ENCODE measurements at places on chromosomes 6 and 20.

- no peak for DNase-seq
These were observed 14.7 kb upstream of the ASXL1 start for GRCh38 chr20:32343439-32343838.

- DNase-seq, result no peak
These were observed 1315.5 kb upstream of the GJE1 start for GRCh38 chr6:140817176-140817575.

DNA sequence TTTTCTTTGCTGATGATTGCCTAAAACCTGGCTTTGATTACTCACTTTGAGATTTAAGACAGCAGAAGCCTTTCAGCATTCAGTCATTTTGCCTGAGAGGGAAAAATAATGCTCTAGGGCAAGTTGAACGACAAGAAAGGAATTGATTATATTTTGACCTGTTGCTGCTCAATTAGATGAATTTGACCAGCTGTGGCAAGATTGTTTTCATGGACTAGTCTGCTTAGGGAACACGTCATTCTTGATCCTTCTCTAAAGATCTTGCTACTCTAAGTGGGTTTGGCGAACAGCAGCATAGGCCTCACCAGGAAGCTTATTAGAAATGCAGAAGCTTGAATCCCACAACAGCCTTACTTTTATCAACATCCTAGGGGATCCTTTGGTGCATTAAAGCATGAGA, 59.7 kb upstream of the PHACTR1 start:
- no peak for DNase-seq

DNA sequence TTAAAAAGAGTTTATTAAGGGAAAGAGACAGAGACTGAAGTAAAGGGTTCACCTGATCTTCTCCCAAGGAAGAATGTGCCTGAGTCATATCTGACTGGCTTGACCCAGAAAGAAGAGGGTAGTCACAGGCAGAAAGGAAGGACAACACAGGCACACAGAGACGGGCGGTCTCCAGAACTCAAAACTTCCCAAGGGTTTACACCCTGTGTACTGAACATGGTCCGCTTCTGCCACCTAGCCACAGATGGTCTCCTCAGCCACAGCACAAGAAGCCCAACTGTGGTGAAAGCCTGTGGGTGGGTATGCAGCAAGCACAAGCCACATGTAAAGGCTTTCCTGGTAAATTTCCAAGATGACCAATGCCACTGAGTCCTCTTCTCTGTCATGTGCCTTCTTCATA, 17.2 kb downstream of the UNC5CL start:
- no peak for DNase-seq

- DNase-seq, result no peak
These were observed 344.2 kb downstream of the RFPL4B start for GRCh38 chr6:112691289-112691688.

GRCh38 chr6:63268574-63268973, 51.2 kb downstream of the LGSN start:
- no peak for DNase-seq

GRCh38 chr6:30683980-30684338, 2.5 kb downstream of the PPP1R18 start:
- DNase-seq, result no peak

DNA sequence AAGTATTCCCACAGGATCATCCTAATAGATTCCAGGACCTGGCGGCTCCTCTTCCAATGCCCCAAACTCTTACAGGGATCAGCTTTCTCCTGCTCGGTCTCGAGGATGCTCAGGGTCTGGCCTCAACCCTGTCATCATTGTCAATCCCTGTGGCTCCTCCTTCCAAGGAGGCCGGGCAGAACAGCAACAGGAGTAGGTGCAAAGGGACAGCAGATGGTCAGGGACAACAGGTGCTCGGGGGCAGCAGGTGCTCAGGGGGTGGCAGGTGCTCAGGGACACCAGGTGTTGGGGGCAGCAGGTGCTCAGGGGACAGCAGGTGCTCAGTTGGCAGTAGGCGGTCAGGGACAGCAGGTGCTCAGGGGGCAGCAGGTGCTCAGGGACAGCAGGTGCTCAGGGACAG, 84.8 kb downstream of the TTLL2 start:
- no peak for DNase-seq

DNA sequence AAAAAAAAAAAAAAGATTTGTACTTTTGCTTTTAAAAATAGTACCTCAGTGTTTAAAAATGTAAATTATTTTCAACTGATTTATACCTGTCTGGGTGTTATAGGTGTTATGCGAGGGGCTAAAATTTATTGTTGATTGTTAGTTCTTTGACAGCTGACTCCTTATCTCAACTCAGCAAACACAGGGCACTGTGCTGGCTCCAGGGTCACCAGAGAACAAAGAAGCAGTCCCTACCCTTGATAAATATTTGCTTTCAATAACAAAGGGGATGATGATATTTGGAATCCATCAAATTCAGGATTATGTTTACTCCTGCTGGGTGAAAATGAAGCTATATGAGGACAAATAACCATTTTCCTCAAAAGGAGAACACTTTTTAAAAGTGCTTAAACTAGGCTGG, 34.2 kb upstream of the KAT14 start:
- DNase-seq, result no peak

DNA sequence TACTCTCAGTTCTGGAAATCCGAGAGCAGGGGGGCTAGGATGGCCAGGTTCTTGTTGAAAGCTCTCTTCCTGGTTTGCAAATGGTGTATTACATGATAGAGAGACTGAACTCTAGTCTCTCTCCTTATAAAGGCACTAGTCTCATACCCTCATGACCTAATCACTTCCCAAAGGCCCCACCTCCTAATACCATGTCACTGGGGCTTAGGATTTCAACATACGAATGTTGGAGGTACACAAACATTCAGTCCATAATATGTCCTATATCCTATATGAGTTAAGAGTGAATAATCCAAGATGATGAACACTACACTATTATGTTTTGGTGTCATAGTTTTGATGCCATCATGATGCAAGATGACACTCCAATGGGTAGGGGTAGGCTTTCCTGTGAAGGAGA, 20.0 kb upstream of the TXLNB start:
- DNase-seq, result no peak

GRCh38 chr20:44963325-44964215, 2.7 kb upstream of the STK4 start:
- DNase-seq, result no peak

DNA sequence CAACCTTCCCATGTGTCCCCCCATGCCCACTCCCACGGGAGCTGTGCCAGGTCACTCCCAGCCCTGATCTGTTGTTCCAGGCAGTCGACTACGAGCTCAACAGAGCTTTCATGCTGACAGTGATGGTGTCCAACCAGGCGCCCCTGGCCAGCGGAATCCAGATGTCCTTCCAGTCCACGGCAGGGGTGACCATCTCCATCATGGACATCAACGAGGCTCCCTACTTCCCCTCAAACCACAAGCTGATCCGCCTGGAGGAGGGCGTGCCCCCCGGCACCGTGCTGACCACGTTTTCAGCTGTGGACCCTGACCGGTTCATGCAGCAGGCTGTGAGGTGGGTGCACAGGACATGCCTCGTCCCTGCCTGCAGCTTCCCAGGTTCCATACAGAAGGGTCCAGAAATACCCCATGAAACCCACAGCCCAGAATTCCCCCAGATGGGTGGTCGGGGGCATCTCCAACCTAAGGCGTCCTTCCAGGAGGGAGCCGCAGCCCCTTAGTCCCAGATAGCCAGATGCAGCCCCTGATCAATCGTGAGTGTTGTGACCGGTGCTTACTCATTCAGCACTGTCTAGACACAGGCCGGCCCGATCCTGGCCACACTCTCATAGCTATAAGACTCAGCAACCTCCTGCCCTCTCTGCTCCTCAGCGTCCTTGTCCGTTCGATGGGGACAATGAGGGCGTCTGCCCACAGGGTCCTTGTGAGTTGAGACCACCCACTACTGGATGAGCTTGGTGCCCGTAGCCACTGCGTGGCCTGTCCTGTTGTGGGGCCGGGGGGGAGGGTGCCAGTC, 142.1 kb downstream of the TAF4 start:
- no peak for DNase-seq

DNA sequence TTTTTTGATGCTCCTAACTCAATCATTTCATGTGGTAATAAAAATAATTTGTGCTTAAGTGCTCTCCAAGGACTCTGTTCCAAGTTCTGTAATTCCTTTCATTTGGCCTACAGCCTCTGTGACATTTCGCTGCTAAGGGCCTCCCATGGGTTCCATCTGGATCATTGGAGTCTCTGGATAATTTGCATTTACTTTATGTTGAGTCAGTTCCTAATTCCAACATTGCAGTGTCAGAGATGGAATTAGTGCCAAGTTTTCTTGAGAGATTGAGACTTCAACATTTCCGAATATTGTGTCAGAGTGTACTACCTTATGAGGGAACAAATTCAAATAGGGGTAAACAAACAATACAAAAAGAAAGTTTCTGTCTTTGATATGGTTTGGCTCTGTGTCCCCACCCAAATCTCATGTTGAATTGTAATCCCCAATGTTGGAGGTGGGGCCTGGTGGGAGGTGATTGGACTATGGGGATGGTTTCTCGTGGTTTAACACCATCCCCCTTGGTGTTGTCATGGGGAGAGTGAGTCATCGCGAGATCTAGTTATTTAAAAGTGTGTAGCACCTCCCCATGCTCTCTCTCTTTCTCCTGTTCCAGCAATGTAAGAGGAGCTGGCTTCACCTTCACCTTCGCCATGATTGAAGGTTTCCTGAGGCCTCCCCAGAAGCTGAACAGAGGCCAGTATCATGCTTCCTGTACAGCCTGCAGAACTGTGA, 244.1 kb upstream of the TBX18 start:
- no peak for DNase-seq

DNA sequence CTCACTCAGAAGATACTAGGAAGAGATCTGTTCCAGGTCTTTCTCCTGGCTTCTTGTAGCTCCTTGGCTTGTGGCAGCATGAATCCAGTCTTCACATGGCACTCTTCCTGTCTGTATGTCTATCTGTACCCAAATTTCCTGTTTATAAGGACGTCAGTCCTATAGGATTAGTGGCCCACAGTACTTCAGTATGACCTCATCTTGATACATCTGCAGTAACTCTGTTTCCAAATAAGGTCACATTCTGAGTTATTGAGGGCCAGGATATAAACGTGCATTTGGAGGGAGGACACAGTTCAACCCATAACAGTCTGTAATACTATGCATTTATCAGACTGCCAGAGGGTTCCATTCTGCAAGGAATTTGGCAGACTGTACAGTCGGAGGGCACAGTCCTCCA, 57.6 kb upstream of the DYNLRB1 start:
- no peak for DNase-seq

GRCh38 chr20:23419995-23420901, 1.0 kb downstream of the NAPB start:
- peak; percentile 45 for DNase-seq

DNA sequence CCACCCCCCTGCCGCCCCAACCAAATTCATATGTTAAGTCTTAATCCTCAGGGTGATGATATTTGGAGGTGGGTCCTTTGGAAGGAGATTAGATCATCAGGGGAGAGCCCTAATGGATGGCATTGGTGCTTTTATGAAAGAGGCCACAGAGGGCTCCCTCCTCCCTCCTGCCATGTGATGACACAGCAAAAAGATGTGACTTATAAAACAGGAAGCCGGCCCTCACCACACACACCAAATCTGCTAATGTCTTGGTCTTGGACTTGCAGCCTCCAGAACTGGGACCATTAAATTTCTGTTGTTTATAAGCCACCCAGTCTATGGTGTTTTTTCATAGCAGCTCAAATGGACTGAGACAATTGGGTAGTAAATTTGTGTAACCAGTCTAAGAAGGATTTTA, 176.3 kb downstream of the ADGRG6 start:
- DNase-seq, result no peak

GRCh38 chr6:118736440-118736839, 85.0 kb upstream of the CEP85L start:
- no peak for DNase-seq

DNA sequence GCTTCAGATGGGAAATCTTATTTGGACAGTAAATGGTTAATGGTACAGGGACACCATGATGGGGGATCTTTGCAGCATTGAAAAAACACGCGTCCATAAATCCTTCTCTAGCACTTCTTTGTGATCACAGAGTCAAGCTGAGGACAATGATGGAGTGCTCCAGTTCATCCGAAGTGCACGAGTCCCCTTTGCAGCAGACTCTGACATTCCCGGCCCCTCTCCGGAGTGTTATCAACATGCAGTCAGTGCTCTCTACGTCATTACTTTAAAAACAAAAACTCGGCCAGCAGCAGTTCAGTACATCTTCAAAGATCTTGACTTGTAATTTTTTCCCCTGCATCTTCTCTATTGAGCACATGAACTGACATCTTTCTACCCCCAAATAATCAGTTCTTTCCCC, 185.5 kb upstream of the AKAP12 start:
- DNase-seq, result no peak

- no peak for DNase-seq
These were observed 2.6 kb downstream of the MGME1 start for GRCh38 chr20:17971300-17972013.

DNA sequence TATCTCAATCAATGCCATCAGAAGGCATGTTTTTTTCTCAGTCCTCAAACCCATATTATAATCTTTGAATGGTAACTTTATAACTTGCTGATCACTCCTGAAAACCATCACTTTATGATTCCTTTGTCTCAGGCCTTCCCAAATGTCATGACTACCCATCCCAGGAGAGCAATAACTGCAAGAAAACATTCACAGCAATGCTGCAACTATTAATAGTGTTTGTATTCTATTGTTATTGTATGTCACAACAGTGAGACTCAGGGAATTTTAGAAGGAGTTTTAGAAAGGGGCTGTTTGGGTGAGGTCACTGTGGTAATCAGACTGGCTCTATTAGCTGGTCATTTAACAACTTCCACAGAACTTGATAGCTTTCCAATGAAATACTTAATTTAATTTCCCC, 301.4 kb upstream of the TBX18 start:
- DNase-seq, result no peak

DNA sequence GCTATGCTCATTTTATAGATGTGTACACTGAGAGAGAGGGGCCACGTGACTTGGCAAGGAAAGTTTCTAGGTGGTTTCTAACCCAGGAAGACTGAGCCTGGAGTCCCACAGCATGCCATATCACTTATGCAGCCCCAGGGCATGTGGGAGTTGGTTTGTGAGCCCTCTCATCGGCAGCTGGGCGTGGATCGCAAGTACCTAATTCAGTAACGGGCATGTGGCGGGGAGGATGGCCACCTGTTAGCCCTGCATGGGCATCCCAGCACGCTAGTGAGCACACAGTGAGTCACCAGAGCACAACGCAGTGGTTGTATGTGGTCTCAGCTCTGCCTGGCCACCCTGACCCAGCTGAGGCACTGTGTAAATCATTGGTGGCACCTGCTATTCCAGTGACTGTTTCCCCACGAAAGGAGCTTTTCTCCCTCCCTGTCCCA, 88.3 kb downstream of the NINL start:
- no peak for DNase-seq

DNA sequence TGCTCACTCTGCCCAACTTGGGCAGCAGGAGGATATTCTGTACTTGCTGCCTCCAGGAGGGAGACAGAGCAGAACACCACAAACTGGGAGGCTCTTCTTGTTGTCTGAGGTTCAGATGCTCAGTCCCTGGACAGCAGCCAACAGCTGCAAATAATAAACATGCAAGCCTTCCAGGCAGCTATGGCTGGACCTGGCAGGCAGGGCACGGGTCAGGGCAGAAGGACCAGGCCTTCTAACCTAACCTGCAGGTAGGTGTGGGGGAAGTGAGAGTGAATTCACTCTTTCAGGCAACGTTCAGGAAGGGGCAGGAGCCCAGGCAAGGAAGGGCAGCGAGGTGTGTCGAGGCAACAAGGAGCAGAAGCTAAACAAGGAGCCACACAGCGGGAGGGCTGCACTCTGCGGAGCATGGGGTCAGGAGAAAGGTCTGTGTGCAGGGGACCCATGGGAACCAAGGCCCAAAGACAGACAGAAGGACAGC, 31.5 kb downstream of the NINL start:
- DNase-seq, result no peak
